ENCODE measurements at places on chromosomes 1 and 21.

DNA sequence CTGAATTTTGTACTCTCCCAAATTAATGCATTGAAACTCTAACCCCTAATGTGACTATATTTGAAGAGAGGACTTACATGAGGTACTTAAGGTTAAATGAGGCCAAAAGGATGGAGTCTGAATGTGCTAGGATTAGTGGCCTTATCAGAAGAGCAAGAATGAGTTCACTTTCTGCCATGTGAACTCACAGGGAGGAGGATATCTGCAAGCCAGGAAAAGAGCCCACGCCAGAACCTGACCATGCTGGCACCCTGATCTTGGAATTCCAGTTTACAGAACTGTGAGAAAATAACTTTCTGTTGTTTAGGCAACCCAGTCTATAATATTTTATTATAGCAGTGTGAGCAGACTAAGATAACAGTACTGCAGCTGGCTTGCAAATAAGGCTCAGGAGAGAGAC, 12.2 kb upstream of the FASLG start:
- no peak for DNase-seq

- DNase-seq: no peak
These were observed 150.5 kb downstream of the LRIG2 start for GRCh38 chr1:113223546-113223945.

DNA sequence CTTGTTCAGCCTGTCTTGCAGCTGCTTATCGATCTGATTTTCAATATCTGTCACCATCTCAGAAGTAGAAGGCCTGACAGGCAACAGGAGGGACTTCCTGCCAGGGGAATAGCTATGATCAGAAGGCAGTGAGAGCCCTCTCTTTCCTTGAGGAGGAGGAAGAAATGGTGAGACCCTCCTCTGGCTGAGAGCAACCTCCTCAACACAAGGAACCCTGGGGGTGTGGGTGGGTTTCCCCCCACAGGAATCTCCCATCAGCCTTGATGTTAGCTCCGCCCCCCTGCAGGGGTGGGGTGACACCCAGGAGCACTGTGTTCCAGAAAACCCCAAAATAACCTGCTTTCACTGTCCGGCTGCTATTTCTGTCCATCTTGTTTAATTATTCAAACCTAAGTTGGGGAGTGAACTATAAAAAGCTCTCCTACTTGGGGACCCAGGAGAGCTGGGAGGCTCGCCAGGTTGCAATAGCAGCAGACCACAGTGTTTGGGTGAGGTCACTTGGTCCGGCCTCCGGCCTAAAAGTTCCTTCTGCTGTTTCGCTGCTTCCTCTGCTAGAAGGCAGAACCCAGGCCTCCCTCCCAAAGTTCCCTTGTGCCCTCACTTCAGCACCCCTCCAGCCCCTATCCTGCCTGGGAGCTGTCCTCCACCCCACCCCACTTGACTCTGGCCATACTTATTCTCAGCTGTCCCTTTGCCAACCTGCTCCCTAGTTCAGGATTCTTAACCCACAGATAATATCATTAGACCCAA, 7.8 kb upstream of the MEF2D start:
- no peak for DNase-seq

- no peak for DNase-seq
These were observed 417.3 kb downstream of the USH2A start for GRCh38 chr1:216005916-216006315.

- no peak for DNase-seq
These were observed 365.9 kb downstream of the TGFB2 start for GRCh38 chr1:218711001-218711400.

DNA sequence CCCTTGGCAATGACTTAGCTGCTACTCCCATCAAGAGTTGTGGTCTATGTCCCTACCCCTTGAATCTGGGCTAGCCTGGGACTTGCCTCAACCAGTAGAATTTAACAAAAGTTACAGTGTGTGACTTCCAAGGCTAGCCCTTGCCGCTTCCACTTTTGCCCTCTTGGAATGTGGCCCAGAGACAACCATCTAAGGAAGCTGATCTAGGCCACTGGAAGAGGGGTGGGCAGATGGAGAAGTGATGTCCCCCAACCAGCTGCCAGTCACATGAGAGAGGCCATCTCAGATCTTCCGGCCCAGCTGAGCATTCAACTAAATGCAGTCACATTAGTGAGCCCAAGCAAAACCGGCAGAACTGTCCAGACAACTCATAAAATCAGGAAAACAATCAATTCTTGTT, 115.1 kb downstream of the TOMM20 start:
- DNase-seq: peak; percentile 10

DNA sequence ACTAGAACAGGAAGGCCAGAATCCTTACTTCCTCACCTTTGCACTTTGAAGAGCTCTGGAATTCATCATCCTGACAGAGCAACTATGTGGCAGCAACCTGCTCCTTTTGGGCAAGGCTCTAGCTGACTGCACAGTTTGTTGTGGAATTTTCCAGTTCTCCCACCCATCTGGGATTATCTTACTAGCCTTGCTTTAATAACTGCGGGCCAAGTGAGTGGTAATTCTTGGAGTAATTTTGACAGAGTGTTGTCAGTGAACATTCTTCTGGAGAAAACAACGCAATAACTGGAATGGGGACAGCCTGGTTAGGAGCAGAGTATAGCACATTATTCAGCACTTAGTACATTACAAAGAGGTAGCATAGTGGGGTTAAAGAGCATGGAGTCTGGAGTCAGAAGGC, 75.3 kb downstream of the NTMT2 start:
- DNase-seq: no peak

DNA sequence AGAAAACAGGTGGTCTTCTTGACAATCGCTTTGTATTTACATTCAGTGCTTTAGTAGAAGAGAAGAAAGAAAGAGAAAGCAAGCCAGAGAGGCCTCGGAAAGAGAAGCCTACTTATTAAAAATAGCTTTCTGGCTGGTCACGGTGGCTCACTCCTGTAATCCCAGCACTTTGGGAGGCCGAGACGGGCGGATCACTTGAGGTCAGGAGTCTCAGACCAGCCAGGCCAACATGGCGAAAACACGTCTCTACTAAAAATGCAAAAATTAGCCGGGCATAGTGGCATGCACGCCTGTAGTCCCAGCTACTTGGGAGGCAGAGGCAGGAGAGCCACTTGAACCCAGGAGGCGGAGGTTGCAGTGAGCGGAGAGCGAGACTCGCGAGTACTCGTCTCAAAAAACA, 1.8 kb upstream of the SLC19A2 start:
- DNase-seq: no peak

GRCh38 chr1:8122160-8122476, 96.0 kb upstream of the ERRFI1 start:
- no peak for DNase-seq

DNA sequence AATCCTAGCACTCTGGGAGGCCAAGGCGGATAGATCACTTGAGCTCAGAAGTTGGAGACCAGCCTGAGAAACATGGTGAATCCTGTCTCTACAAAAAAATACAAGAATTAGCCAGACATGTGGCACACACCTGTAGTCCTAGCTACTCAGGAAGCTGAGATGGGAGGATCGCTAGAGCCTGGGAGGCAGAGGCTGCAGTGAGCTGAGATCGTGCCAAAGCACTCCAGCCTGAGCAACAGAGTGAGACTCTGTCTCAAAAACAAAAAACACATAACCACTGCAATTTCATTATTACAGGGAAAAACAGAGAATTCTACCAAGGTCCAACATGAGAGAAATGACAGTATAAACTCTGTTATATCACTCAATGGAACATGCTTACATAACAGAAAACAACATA, 4.4 kb upstream of the TOMM20 start:
- DNase-seq: no peak

- no peak for DNase-seq
These were observed 59.1 kb downstream of the EDN2 start for GRCh38 chr1:41425369-41425768.

GRCh38 chr1:248622570-248623001, 12.3 kb downstream of the OR2T11 start:
- DNase-seq: no peak

GRCh38 chr1:181906631-181907030, 154.9 kb downstream of the ZNF648 start:
- no peak for DNase-seq

DNA sequence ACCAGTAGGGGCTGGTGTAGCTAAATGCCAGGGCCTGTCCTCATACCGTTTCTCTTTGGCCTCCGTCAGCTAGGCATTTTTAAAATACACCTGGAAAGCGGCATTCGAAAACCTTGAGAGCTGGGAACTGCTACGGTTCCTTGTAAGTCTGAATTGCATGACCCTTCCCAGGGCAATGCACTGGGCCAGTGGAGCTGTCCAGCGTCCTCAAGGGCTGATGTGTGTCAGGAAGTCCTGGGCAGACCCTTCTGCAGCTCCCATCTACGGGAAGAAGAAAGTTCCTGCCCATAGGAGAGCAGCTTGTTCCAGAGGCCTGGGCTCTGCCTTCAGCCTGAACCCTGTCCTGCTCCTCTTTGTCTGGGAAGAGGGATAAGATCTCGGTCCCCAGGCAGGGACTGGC, 34.1 kb downstream of the UBASH3A start:
- no peak for DNase-seq

GRCh38 chr1:50231209-50231608, 122.5 kb downstream of the ELAVL4 start:
- DNase-seq: no peak

GRCh38 chr1:159469921-159470533, 30.5 kb downstream of the OR10J1 start:
- no peak for DNase-seq

- DNase-seq: no peak
These were observed 8.0 kb upstream of the TP53BP2 start for GRCh38 chr1:223853748-223854147.

GRCh38 chr1:42660907-42661500, 2.8 kb downstream of the PPIH start:
- no peak for DNase-seq

- peak; percentile 81 for DNase-seq
These were observed 4.5 kb downstream of the DLGAP3 start for GRCh38 chr1:34924759-34925555.

GRCh38 chr1:209343511-209343910, 240.0 kb upstream of the CAMK1G start:
- DNase-seq: no peak

DNA sequence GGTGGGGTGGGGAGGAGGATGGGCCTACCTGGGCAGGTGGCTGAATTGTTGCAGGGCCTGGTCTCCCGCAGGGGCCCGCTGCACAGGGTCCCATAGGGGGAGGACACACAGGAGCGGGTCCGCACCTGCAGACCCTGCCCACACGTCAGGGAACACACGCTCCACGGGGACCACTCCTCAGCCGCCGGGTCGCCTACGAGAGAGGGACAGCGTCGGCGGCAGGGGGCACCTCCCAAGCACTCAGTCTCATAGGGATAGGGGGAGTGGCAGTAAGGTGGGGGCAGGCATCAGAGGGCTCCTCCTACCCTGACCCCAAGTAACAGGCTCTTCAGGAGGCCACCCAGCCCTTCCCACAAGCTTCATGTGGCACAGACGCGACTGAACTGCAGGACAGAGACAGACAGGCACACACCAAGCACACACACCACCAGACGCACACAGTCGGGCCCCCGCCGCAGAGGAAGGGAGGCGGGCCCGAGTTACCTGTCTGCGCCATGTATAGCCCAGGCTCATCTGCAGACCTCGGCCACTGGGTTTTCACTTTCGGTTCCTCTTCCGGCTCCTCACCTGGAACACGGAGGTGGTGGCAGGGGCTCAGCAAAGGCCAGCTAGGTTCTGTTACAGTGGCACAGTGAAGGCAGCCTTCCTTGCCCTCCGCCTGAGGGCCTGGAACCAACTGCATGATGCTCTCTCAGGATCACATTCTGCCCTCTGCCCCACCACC, 19.8 kb downstream of the ADGRB2 start:
- no peak for DNase-seq

- no peak for DNase-seq
These were observed 4.4 kb downstream of the F13B start for GRCh38 chr1:197062692-197063091.

GRCh38 chr21:45639206-45640000, 4.1 kb upstream of the PCBP3 start:
- DNase-seq: no peak

- no peak for DNase-seq
These were observed 35.0 kb downstream of the USP24 start for GRCh38 chr1:55180075-55180670.

- no peak for DNase-seq
These were observed 55.0 kb upstream of the GCLM start for GRCh38 chr1:93964096-93964776.

DNA sequence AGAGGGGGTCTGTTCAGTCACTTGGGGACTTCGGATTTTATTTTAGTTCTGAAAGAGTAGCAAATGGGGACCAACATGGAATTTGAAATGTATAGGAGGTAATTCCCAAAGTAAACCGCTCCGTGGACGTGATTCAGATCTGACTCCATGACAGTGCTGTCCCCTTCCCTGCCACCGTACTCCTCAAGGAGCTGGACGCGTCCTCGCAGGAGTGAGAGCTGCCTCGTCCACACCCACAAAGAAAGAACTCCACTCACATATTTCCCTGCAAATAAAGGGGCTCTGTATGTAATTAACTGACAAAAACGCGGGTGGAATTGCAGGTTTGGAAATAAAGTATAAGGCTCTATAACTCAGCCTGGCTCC, 183.6 kb downstream of the ETS2 start:
- no peak for DNase-seq

- DNase-seq: no peak
These were observed 37.4 kb upstream of the SLC30A1 start for GRCh38 chr1:211616231-211616964.

DNA sequence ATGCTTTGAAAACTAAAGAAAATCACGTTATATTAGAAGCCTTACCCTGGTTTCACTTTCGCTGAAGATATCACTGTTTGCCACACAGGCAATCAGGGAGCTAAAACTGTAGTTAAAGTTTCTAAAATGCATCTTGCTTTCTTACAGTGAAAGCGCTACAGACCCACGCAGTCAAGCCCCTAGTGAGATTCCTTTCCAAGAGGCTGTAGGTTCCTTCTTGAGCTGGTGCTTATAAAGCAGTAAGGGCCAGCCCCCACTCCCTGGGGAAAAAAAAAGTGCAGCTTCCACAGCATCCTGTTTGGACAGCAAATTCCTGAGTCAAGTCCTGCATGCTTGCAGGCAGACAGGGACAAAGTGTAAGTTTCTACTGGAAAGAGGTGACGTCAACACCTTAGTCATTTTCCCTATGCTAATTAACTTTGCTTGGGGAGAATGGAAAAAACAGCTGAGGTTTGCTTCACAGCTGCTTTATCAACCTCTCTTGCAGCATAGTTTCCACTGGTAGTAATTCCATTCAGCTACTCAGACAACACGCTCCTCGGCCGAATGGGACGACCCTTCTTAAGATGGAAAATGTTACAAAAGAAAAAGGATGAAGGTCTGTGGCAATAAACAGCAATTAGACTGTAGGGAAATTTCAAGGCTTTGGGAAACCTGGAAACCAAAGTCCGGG, 14.7 kb upstream of the KCNE1 start:
- peak; percentile 48 for DNase-seq

GRCh38 chr1:9849691-9850441, 26.1 kb upstream of the CLSTN1 start:
- no peak for DNase-seq

GRCh38 chr1:63480057-63480456, 43.0 kb downstream of the ITGB3BP start:
- no peak for DNase-seq

DNA sequence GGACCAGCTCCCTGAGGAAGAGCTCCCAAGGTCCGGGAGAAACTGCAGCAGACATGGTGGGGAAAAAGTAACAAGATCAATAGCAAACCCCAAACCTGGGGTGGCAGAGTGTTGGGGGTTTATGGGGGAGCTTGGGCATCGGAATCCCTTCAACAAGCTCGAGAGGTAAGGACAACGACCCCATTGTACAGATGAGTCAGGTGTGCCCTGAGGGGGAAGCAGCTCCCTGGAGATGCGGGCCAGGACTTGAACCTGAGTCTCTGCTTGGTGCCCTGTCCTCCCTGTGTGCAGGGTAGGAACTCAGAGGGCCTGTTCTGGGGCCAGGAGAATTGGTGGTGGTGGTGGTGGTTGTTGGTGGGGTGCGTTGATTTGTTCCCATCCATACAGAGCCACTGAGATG, 125.4 kb downstream of the PTPRU start:
- no peak for DNase-seq

Data from stimulated activated naive CD8-positive, alpha-beta T cell treated with anti-CD3 and anti-CD28 coated beads, Interleukin-15, Interleukin-2, amounts not matched to agents 100 U/mL and 50 U/mL, for 24 hours (primary cell).